GM04503 (cell line): ENCODE measurements at places on chromosomes 3 and 15.

DNA sequence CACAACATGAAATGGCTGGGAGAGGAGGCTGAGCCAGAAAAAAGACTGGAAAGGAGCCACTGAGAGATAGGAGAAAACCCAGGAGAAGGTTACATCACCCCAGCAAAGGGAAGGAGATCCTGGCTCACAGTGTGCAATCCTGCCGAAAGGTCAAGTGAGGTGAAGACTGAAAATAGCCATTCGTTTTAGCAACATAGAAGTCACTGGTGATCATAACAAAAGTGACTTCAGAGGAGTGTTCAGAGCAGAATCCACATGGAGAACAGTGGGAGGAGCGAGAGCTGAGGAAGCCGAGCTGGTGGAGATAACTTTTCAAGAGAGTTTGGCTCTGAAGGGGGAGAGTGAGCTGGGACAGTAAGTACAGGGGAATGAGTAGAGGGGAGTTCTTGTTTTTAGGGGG is 5.4 kb upstream of the HEG1 start:
- peak; percentile 91 for DNase-seq

- DNase-seq: no peak
Observed at GRCh38 chr3:53599771-53600170, 105.4 kb downstream of the CACNA1D start.

- no peak for DNase-seq
Observed at GRCh38 chr3:192861972-192862371, 55.7 kb downstream of the MB21D2 start.

DNA sequence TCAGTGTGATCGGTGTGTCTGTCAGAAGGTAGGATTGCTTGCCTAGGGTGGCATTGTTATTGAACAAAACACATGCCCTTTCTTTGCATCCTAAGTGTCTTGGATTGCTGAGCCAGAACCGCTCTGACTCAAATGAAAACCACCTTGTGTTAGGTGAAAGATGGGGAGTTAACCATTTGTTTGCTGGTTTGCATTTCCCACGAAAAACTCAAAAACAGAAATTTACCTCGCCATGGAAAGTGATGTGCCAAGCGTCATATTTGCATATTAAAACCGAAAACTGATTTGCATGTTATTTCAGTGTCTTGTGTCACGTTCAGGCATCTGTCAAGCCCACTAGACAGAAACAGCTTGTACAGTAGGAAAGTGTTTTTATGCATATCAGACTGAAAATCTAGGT is 474.6 kb upstream of the TPRG1 start:
- no peak for DNase-seq

GRCh38 chr3:110670407-110670806 is 401.2 kb upstream of the NECTIN3 start:
- DNase-seq: no peak

DNA sequence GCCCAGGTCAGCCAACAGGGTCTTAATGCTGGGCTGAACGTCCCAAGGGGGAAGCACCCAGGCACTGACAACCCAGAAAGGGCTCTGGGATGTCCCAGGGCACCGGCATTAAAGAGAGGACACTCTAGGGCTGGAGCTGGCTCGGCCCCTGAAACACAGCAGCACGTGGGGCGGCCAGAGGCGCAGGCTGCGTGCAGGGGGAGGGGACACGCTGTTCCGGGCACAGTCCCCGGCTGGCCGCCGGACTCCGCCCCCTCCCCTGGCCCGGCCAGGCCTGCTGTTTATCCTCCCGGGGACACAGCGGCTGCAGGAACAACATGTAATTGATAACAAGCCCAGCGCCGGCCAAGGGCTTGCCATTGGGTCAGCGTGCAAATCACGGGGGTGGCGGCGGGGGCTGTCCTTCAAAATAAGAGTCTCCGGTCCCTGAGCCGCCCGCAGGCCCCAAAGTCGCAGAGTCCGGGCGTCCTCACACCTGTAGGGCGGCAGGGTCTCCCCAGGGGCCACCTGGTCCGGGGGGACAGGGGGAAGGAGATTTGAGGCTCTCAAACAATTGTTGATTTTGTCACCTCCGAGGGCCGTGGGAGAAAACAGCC is 1.3 kb downstream of the KLF15 start:
- no peak for DNase-seq

DNA sequence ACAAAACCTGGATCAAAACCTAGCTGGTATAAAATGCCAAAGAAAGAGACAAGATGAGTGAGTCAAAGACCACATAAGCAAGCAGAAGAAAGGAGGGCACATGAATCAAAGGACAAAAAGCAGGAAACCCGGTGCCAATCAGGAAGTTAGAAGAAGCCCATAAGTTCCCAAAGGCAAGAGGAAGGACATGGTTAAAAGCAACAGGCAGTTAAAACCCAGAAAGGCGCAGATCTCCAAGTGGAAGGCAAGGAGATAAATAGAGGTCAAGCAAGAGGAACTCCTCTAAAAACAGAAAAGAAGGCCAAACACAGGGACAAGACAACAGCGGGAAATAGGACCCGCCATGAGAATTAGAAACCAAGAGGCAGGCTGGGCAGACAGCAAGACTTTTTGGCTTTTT is 4.4 kb downstream of the TMOD2 start:
- DNase-seq: no peak
